ENCODE measurements at places on chromosomes 13 and 19.

GRCh38 chr13:73835138-73835721, 299.0 kb downstream of the KLF12 start:
- peak; percentile 57 for DNase-seq

DNA sequence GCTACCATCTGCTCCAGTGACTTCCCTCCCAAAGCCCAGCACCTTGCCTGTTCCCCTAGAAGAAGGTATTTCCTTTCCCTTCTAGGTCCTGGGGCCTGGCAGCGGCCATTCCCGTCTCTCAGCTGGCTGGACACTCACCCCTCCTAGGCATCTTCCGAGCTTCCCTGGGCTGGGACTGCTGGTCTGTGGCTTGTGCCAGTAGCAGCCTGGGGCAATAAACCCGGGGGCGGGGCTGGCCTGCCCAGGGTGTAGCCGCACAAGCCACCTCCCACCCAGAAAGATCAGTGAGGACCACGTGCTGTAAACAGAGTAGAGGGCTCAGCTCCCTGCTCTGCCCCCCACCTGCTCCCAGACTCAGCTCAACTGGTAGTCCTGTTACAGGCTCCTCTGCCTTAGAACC, 15.0 kb downstream of the LIPE start:
- DNase-seq, result no peak

- DNase-seq, result no peak
Measured at GRCh38 chr13:75197803-75198202, 284.2 kb downstream of the TBC1D4 start.

DNA sequence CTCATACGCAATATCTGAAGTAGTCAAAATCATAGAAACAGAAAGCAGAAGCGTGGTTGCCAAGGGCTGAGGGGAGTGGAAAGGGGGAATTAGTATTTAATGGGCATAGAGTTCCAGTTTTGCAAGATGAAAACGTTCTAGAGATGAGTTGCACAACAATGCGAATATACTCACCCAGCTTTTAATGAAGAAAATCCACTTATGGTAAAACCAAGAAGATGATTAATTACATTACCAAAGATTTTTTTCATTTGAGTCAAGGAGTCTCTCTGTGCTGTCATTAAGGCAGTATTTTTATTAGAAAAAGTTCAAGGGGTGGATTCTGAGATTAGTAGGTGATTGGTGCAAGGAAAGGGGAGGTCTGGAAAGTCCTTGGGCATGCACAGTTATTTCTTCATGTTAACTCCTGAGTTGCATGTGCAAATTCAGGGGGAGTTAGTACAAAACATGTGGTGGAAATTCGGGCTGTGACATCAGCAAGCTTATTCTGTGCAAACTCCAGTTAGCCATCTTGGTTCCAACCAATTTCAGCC, 6.9 kb upstream of the CBY2 start:
- no peak for DNase-seq

DNA sequence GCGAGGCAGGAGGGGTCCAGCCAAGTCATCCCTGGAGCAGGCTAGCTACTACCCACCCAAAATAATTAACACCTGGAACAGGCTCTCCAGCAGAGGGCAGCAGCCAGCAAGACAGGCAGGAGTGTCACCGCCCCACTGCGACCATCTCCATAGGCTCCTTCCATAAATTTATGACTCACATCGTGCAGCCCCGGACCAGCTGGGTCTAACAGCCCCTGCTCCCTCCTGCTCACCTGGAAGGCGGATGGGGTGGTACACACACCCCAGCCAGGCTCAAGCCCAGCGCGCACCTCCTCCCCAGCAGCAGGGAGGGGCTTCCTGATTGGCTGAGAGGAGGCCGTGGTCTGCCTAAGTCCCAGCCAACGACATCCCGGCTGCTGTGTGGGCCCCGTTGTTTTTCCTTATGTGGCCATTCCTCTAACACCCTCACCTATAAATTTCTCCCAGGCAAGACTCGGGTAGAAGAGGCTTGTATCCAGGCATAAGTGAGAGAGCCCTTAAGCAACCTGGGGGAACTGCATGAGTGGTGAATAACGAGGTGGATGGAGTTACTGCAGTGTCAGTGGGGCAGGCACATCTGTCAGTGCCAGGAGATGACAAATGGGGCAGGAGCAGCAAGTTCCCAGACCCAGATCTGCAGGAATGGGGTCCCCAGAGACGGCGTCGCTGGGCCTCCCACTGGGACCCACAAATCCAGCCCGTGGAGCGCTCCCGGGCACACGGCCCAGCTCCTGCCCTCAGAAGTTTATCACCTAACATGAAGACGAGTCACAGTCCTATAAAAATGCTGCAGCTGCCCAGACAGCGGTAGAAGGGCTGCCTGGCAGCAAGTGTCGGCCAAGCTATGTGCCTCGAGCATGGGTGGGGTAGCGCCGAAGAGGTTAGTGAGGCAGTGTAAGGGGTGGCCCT, 43.1 kb downstream of the CEBPG start:
- DNase-seq, result peak; percentile 65

DNA sequence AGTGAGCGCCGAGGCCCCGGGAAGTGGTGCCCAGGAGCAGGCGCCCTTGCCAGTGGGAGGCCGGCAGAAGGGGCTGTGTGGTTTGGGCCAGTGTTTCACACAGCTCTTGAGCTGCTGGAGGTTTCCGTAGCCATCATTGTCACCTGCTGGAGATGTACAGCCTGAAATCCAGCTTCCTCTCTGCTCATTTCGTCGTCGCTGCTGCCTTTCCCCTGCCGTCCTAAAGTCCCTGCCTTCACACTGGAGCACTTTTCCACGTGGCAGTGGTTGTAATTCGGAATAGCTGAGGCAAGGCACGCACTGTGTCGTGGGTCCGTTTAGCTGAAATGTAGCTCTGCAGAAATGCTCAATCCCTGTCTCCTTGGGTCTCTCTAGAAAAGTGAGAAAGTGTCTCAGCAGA, 13.2 kb downstream of the DAZAP1 start:
- no peak for DNase-seq

DNA sequence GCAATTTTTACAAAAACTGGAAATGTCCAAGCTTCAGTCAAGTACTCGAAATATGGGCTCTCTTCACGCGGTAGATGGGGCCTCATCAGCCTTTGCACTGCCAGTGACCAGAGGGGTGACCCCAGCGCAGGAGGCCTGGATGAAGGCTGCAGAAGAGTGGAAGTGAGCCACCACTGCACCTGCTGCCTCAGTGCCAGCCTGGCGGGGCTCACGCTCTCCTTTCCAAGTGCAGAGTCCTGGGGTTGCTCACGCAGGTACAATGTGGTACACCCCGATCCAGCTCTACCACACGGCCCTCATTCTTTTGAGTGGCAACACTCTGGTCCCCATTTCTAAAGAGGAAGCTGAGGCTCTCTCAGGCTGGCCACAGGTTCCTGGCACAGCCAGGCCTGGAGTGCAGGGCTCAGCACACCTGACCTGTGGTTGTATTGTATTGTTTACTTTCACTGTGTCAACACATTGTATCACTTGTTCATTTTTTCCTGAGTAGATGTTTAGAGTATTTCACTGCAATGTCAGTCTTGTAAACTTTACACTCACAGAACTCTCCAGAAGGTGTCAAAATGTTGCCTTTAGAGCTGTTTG, 97.3 kb upstream of the SOX1 start:
- DNase-seq, result no peak

- peak; percentile 83 for DNase-seq
Measured at GRCh38 chr13:59458908-59459579, 704.7 kb downstream of the DIAPH3 start.

GRCh38 chr13:90287521-90287920, 1060.0 kb upstream of the MIR17HG start:
- DNase-seq, result no peak

DNA sequence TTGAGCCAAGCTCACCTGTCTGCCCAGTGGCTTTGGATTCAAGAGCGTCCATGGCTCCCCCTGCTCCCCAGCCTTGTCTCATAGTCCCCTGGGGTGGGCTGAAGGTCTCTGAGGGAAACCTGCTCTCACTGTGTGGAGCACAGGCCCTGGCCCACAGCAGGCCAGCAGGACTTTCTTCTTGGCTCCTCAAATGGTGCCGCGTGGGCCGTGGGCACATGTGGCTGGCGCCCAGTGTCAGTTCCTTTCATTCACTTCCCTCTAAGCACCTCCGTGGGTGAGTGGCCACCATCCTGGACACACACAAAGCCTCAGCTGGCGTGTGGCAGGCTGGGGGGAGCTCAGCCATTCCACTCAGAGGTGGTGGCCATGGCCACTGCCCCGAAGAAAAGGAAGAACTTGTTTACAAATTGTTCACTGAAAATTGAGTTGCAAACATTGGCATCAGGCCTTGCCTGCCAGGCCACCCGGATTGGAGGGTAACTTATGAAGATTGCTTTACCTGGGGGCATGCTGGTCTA, 53.1 kb downstream of the C1QTNF9 start:
- DNase-seq, result no peak

DNA sequence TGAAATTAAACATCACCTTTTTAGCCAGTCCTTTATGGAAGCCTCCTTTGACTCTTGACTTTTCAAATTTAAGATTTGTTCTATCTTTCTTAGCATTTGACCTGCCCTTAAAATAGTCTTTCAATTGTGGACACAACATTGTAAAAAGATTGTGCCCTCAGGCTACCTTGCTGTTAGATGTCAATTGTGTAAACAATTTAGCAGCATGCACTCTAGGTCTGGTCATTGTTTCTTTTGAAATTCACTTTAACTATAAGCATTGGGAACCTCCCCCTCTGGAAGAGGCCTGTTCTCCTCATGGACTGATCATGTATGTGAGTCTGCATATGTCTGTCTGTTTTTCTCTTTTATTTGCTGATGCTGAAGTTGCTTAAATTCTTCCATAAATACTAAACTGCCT, 31.5 kb upstream of the PABPC3 start:
- DNase-seq, result no peak

DNA sequence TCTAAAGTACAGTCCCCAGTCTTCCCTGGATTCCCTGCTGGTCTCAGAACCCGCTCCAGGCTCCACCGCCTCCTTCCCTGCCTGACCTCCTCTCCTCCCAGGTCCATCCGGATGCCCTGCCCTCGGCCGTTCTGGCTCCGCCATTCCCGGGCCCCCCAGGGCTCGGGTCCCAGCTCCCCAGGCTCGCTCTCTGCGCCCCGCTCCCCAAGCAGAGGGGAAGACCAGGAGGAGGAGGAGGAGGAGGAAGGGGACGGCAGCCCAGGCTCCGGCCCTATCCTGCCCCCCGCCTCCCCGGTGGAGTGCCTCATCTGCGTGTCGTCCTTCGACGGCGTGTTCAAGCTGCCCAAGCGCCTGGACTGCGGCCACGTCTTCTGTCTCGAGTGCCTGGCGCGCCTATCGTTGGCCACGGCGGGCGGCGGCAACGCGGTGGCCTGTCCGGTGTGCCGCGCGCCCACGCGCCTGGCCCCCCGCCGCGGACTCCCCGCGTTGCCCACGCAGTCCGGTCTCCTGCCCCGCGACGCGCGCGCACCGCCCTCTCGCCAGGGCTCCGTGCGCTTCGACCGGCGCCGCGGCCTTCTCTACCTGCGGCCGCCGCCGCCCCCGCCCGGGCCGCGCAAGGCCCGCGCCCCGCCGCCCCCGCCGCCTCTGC, 647 bp downstream of the RNF225 start:
- DNase-seq, result no peak

DNA sequence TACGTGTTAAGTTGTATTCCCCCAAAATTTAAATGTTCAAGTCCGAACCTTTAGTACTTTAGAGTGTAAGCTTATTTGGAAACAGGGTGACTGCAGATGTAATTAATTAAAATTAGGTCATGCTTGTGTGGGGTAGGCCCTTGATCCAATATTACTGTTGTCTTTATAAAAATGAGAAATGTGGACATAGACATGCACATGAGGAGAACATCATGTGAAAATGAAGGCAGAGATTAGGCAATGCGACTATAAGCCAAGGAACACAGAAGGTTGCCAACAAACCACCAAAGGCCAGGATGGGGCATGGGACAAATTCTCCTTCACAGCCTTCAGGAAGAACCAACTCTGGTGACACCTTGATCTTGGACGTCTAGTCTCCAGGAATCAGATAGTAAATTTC, 1698.4 kb upstream of the SLC10A2 start:
- DNase-seq, result no peak

GRCh38 chr13:60619461-60619860, 222.4 kb downstream of the TDRD3 start:
- no peak for DNase-seq

GRCh38 chr19:34985249-34986022, 14.7 kb upstream of the GRAMD1A start:
- peak; percentile 21 for DNase-seq

- DNase-seq, result no peak
Measured at GRCh38 chr19:12766051-12766521, 9.3 kb downstream of the HOOK2 start.
